ENCODE measurements at places on chromosomes 11 and 22.

- no peak for DNase-seq
Measured at GRCh38 chr11:75557666-75558494, 4.2 kb upstream of the SERPINH1 start.

GRCh38 chr11:113664069-113664980, 41.8 kb downstream of the TMPRSS5 start:
- DNase-seq: no peak

- no peak for DNase-seq
Measured at GRCh38 chr22:17878186-17878694, 104.0 kb upstream of the BID start.

GRCh38 chr11:38791346-38791961, 2193.4 kb upstream of the RAG2 start:
- no peak for DNase-seq

- DNase-seq: no peak
Measured at GRCh38 chr11:110897035-110897434, 184.8 kb upstream of the ARHGAP20 start.

DNA sequence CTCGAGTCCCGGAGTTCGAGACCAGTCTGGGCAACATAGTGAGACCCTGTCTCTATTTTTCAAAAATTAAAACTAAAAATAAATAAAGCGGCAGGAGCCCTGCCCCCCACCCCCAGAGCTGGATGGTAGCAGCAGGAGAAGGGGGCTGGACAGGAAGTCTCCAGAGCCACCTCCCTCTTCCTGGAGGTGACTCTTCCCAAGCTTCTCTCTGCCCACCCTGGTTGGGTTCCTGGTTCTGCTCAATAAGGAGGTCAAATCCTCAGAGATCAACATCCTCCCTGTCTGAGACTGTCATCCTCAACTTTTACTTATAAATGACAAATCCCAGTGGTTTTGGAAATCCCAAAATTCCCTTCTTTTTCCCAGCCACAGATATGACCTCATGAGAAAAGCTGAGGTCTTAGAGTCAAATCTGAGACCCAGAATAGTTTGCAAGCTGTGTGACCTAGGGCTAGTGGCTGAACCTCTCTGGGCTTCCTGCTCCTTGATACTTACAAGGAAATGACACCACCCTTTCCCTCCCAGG, 987 bp downstream of the C1QTNF6 start:
- DNase-seq: no peak

DNA sequence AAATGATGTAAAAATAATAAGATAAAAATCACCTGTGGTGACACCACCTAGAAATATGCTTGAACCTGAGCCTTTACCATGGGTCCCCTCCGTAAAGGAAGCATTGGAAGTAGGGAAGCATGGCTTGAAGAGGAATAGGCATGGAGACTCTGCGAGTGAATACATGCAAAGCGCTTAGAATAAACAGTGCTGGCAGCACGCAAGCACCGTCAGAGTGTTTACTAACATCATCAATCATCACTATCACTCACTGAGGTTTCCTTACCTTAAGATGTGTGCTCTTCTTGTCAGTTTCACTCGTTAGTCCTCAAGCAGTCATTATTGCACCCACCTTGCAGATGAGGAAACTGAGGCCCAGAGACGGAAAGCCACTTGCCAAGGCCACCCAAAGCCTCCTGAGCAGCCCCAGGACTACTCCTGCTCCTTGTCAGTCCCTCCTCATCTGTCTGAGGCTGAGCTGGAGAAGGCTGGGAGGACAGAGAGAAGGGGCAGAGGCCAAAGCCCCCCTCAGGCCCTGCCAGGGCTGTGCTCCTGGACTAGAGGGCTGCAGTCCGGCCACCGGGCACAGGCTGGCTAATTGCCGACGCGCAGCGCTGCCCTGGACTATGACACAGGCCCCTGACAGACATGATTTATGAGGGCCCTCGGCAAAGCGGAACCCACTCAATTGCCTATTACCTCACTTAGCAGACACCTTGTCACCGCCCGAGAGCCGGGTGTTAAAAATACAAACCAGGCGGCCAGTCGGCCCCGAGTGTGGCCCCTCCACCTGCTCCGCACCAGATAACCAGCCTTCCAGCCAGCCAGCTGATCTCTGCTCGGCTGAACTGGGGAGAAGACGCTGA, 168.9 kb downstream of the MN1 start:
- DNase-seq: no peak

GRCh38 chr11:119679346-119679745, 49.7 kb downstream of the NECTIN1 start:
- no peak for DNase-seq

- DNase-seq: no peak
Measured at GRCh38 chr11:33577204-33577603, 123.4 kb downstream of the C11orf91 start.

DNA sequence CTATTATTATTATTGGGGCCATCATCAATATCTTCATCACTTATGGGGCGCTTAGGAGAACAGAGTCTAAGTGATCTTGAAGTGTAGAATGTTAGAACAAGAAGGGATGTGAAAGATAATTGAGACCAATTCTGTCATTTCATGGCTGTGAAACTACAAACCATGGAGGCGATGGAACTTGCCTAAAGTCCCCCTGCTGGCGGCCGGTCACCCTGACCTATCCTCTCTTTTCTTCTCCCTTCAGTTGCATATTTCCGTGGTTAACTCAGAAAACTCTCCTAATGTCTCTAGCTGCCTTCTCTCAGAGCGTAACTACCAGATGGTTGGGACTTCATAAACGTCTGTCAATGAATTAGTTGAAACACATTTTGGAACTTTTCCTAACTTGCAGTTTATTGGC, 6.6 kb upstream of the OR4B1 start:
- DNase-seq: no peak

GRCh38 chr22:35552846-35553245, 12.2 kb downstream of the RASD2 start:
- DNase-seq: no peak

GRCh38 chr11:65899356-65900124, 648 bp downstream of the FOSL1 start:
- DNase-seq: peak; percentile 71

DNA sequence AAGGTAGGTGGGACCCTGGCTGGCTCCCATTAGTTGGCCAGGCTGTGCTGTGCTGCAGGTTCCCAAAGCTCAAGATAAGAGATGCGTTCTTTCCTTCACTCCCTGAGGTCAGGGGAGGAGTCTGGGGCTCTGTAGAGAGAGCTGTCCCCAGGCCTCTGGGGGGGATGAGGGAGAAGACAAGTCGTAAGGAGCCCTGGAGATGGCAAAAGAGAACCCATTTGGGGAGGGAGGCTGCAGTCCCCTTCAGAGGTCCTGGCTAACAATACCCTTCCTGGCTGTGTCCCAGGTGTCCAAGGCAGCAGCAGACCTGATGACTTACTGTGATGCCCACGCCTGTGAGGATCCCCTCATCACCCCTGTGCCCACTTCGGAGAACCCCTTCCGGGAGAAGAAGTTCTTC, 916 bp downstream of the GNG3 start:
- DNase-seq: no peak

GRCh38 chr11:94201004-94201465, 72.4 kb downstream of the PANX1 start:
- no peak for DNase-seq

GRCh38 chr22:38618682-38619081, 37.5 kb downstream of the FAM227A start:
- DNase-seq: no peak
